ENCODE measurements at places on chromosomes 11 and 22.

DNA sequence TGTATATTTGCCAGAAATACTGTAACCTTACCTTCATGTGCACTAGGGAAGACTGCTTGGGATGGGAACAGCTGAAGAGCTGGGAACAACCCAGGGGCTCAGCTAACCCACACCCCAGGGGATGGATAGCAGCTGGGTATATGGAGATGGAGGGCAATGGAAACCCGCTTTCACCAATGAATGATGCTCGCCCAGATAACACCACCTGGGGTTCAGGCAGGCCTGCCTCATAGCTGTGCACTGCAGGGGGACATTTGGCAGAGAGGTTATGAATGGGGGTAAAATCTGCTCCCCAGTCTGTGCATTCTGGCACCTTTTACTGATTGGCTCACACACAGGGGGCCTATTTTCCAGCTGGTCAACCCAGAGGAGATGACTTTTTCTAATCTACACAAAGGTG is 170.7 kb downstream of the CHST1 start:
- no peak for DNase-seq

GRCh38 chr11:118621784-118622375 is 14.5 kb downstream of the PHLDB1 start:
- no peak for DNase-seq

DNA sequence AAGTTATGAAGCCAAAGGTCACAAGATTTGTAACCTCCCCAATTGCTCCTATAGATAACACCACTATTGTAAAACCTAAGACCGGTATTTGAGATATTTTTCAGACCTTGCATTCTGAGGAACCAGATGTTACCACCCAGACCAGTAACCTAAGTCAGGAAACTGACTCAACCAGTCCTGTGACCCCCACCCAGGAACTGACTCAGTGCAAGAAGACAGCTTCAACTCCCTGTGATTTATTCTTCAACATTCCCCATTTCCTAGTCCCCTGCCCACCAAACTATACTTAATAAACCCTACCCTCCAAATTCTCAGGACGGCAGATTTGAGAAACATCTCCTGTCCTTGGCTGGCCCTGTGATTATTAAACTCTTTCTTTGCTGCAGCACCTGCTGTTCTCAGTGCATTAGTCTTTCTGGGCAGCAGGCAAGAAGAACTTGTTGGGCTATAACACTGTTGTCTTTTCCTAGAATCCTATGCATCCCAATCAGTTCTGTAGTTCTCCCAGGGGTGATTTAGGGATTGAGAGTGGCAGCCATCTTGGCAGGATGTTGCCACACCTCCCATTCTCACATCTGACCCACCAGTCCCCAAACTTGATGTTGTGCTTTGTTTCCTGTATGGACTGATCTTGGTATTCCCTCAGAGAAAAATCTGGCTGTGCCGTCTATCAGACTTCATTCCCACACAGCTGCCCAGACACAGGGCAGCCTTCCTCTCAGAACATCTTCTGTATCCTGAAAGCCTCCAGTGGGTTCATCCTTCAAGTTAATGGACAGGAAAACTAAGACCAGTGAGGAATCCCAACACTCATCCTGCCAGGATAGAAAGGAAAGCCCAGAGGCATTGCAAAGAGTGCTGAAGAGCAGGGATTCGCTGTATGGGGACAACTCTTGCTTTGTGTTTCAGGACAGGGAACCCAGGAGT is 104.0 kb downstream of the PDE2A start:
- no peak for DNase-seq

- no peak for DNase-seq
Observed at GRCh38 chr11:61757213-61757862, 4.9 kb downstream of the MYRF start.

DNA sequence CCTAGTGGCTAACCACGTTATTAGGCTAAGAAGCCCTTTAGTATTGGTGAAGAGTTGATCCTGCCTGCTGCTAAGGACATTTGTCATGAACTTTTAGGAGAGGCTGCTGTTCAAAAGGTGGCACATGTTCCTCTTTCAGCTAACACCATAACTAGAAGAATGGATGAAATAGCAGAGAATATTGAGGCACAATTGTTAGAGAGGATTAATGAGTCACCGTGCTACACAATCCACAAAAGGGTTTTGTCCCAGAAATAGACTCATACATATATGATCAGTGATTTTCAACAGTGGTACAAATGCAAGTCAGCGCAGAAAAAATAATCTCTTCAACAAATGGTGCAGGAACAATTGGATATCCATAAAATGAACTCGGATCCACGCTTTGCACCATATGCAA is 7.0 kb upstream of the MSANTD2 start:
- no peak for DNase-seq

DNA sequence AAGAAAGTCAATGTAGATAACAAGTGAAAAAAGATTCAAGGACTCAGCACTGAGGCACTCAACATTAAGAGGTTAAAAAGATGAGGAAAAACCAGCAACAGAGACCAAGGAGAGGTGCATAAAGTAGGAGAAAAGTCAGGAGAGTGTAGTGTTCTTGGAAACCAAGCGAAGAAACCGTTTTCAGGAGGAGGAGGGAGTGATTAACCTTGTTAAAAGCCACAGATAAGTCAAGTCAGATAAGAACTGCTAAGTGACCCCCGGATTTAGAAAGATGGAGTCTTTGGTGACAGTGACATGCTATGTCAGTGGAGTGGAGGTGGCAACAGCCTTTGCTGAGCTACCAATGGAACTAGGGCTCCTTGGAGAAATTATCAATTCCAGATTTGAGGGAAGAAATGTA is 13.9 kb upstream of the NARS2 start:
- DNase-seq, result no peak

DNA sequence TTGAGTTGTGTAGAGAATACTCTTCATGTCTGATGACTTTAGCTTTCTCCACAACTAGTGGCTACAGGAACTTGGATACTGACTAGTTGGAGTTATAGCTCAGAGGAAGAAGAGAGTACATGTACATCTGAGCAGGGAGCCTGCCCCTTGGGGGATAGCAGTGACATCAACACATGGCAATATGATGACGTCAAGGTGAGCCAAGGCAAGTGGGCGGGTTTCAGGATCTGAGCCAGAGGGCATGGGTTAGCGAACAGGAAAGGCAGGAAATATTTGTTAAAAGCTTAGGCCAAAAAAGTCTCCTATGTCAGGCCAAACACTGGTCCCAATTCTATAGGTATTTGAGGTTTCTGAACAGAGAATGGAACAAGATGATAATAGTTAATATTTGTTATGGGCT is 42.0 kb upstream of the HORMAD2 start:
- DNase-seq, result no peak

DNA sequence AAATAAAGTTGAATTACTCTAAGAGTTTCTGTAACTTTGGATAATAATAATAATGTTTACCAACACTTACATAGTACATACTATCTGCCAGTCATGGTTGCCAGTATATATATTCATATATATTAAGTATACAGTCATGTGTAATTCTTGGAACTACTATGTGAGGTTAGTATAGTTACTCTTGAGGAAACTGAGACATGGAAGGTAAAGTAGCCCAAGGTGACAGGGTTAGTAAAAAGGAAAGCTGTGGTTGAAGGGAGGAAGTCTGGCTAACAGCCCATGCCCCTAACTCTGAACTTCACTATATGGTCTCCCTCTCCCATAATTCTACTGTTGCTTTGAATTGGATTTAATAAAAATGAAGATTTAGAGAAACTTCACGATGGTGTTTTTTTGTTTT is 24.9 kb downstream of the FDX1 start:
- DNase-seq, result no peak

DNA sequence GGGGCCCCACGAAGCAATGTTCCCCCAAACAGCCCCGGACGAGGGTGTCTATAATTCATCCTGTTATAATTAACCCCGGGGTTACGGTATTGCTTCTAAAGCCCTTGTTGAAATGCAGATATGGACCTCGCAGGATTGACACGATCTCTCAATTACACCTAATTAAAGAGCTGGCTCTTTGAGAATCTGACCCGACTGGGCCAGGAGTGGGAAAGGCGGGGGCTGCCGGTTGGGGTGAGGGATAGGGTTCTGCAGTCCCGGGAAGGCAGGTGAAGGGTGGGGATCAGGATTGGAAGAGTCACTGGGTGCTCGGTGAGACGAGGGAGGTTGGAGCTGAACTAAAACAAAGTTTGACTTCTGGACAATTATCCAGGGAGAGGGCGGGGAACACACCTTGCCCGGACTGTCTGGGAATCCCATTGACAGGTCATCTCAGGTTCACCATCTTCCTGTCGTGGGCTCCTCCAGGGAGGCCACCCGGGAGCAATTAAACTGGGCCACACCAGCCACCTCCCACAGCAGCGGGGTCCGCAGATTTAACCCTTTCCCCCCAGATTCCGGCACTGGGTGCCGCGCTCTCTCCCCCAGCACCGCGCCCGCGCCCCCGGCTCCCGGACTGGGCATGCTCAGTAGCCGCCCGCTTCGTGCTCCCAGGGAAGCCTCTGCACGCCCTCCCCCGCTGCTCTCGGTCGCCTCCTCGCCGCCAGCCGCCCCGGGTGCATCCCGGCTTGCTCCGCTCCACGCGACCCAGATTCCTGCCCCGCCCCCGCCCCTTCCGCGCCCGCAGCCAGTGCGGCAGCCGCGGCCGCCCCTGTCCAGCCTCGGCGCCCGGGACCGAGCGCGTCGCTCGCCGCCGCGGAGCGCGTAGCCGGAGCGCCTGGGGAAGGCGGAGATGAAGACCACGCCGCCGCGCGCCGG is at the start of gene ELMOD1:
TSS of gene ELMOD1 (plus strand) at position 688 of the 918 bp plus-strand sequence. CDS start 27,043 bp downstream, outside the sequence.
- DNase-seq, result no peak

GRCh38 chr11:131593301-131593700 is 222.9 kb downstream of the NTM start:
- no peak for DNase-seq

- DNase-seq, result no peak
Observed at GRCh38 chr11:23399995-23400394, 539.7 kb upstream of the CCDC179 start.

- DNase-seq, result no peak
Observed at GRCh38 chr11:45939836-45940235, 17.4 kb downstream of the LARGE2 start.

- no peak for DNase-seq
Observed at GRCh38 chr11:2533587-2534133, 88.9 kb downstream of the KCNQ1 start.

GRCh38 chr11:19552656-19553260 is 159.9 kb upstream of the NAV2 start:
- DNase-seq, result no peak

- no peak for DNase-seq
Observed at GRCh38 chr11:93720522-93720921, 20.8 kb downstream of the TAF1D start.

- DNase-seq, result peak; percentile 61
Observed at GRCh38 chr22:36860821-36861659, at the start of gene NCF4. TSS of gene NCF4 (plus strand) at chr22:36861006. CDS start at chr22:36861172, 166 bp downstream.

DNA sequence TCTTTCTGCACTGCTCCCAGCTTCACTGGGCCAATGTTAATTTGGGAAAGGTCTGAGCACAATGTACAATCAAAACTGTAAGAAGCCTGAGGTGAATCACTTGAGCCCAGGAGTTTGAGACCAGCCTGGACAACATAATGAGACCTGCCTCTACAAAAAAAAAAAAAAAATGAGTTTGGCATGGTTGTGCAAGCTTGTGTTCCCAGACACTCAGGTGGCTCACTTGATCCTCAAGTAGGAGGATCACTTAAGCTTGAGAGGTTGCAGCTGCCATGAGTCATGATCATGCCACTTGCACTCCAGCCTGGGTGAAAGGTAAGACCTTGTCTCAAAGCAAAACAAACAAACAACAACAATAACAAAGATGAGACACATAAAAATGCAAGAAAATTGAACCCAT is 38.6 kb upstream of the SC5D start:
- DNase-seq, result no peak

GRCh38 chr11:75105462-75105925 is 8.8 kb upstream of the OR2AT4 start:
- DNase-seq, result no peak

DNA sequence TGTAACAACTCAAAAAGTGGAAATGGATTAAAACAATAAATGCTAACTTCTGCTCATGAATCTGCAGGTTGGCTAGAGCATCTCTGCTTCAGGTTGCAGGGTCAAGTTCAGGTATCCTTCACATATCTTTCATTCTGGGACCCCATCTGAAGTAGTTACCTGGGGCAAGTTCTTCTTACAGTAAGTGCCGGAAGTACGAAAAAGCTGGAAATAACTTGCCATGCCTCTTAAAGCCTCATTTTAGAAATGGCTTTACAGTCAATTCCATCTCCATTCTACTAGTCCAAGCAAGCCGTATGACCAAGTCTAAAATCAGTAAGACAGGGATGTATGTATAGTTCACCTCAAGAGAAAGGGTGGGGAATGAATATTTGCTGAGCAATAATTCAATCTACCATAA is 93.7 kb downstream of the FCHSD2 start:
- no peak for DNase-seq

- DNase-seq, result peak; percentile 25
Observed at GRCh38 chr22:23696326-23696851, 5.6 kb downstream of the RGL4 start.

- DNase-seq, result no peak
Observed at GRCh38 chr11:94694309-94695060, 73.7 kb upstream of the AMOTL1 start.

GRCh38 chr11:21066030-21066429 is 396.6 kb downstream of the NELL1 start:
- DNase-seq, result no peak
